ENCODE measurements at places on chromosomes 7 and 10.

GRCh38 chr10:28939281-28940157 is 262.2 kb downstream of the BAMBI start:
- DNase-seq = no peak

DNA sequence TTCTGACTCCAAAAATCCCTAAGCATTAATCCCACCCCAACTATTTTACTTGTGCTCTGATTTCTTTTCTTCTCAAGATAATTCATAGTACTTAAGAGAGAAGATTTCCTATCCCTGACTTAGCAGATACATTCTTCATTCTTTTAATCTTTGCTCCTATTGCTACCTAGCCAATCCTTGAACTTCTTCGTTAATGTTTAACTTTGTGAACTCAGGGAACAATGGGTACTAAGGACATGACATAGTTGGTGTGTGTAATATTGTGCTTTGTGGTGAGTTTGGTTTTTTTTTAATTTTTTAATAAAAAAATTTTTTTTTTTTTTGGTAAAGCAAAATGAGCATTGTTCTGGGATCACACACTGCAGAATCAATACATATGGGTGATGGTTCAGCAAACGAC is 166.2 kb downstream of the CHCHD3 start:
- DNase-seq = no peak

DNA sequence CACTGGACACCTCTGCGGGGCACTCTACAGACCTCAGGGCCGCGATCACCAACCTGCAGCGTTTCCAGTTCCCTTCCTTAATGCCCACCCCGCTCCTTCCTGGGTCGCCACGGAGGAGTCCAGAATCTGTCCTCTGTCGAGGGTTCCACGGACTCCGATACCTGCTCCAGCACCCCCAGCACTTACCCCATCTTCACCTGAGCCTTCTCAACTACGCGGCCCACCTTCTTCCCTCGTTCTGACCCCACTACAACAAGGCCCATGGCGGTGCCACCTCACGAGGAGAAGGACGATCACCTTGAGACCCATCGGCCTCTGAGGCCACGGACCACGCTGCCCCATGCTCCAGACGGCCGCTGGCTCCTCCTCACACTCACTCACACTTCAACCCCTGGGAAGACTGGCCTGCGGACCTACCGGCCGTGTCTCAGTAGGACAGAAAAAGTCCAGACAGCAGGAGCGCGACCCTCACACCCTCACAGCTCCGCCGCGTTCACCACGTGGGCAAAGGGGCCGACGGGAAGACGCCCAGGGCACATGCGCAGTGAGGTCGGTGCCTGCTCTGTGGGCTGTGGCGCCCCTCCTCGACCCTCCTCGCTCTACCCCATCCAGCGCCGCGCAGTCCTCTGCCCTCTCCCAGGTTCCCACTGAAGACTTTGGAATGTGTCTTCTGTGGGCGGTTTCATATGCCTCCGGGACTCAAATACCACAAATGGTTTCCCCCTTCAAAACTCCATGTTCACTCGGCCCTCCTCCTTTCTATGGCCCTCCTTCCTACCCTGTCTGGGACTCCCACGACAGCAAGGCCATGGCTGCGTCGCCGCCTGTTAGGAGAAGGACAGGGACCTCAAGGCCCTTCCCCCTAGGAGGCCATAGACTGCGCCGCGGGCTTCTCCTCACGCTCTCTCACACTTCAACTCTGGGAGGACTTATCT is 193.9 kb upstream of the PHF14 start:
- DNase-seq = no peak

- DNase-seq = no peak
These were observed 5.8 kb upstream of the PRTFDC1 start for GRCh38 chr10:24958091-24958720.

DNA sequence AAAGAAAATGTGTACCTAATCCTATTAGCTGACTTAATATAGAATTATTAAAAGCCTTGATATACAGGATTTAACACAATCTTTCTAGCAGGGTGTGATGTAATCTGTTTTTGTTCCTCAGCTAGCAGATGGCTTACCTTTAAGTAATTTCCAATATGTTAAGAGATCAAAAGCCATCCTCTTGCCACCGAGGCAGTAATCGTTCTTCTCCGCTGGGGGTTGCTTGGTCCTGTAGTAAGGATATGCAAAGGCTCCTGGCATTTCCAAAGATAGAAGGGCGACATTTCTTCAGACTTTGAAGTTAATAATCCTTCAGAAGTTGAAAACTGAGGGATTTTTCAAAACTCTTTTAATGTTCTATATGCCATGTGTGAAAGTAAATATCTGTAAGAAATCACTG is 156.4 kb downstream of the FZD1 start:
- DNase-seq = no peak

All from stimulated activated CD4-positive, alpha-beta T cell treated with anti-CD3 and anti-CD28 coated beads, Interleukin-15, amount 100 ng/mL, for 1 hour (primary cell).